Hematopoietic multipotent progenitor cell treated with erythropoietin and hydrocortisone succinate and interleukin-3 and kit ligand, for 8 days (in vitro differentiated cells): ENCODE measurements at places on chromosomes 2 and 18.

- DNase-seq: no peak
These were observed 203.7 kb upstream of the ITGA4 start for GRCh38 chr2:181253438-181253837.

- peak; percentile 14 for DNase-seq
These were observed 50.7 kb upstream of the RNU4ATAC start for GRCh38 chr2:121479882-121480522.

DNA sequence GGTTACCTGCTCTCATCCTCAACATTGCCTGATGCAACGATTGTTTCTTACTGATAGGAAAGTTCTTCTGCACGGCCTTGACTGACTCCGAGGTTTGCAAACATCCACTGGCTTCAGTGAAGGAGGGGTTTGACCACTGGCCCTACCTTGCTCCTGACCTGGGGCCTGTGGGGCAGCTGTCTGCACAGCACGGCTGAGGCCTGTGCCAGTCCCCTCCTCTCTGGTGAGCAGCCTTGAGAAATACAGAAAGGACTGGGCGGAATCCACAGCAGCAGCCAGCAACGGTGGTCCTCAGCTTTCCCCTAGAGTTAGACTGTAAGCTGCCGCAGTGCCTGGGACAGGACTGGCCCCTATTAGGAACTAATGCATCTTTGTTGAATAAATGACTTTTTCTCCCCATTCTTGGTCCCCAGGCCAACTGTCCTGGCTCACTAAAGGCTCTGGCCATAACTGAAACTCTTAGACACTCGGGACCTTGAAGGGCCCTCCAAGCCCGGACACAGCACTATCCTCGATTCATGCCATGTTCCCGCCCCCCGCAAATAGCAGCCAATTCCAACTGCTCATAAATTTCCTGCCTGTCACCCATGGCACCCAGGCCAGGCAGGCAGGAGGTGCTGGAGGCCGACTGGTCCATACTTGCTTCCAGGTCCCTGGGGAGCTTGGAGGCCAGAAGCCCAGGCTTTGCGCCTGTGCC lies 26.7 kb downstream of the ATOH8 start:
- DNase-seq: no peak

- DNase-seq: no peak
These were observed 93.8 kb downstream of the DTNA start for GRCh38 chr18:34803877-34804400.

DNA sequence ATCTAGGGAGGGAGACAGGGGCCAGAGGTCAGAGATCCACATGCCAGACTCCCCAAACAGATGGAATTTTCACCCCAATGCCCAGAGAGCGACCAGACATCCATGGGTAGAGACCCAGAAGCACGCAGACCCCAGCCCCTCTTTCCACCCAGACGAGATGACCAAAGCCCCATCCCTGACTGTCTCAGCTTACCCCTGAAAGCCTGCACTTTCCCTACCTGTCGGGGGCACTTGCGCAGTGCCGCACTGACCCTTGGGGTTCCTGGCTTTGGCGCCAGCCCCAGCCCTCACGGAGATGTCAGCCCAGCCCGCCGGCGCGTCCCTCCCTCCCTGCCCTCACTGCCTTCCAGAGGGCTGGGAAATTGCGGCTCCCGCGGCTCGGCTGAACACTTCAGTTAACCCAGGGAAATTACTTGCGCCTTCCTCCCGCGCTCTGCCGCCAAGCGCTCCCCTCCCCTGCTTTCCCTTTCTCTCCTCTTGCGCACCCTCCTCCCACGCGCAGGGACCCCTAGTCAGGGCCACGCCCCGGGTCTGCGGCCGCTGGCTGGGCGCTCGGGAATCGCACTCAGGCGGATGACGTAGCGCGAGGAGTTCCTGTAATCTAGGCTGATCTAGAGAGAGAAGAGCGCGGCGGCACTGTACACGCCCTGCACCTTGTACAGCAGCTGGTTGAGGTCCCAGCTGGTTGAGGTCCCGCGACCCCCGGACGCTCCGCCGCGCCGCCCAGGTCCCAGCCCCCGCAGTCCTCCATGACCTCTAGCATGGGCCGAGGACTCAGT lies 12.0 kb downstream of the ALPG start:
- no peak for DNase-seq

DNA sequence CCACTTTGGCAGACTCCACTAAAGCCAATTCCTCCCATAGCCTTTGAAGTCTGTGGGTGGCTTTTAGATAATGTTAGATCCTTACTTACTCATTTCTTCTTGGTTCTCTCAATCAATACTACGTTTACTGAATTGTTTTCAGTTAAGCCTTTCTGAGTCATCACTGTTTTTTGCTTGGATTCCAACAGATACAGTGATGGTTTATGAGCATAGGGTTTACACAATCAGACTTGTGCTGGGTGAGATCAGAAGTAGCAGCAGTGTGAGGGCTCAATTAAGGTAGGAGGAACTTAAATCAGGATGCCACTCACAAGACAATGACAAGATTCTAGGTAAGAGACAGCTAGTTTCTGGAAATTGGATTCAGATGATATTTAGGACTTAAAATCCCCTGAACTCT lies 297.7 kb upstream of the DOK6 start:
- DNase-seq: no peak

GRCh38 chr2:197293252-197294007 lies 17.1 kb downstream of the ANKRD44 start:
- peak; percentile 50 for DNase-seq

GRCh38 chr2:46024146-46024779 lies 272.9 kb upstream of the EPAS1 start:
- DNase-seq: no peak

GRCh38 chr2:165295643-165296042 lies 56.4 kb downstream of the SCN2A start:
- no peak for DNase-seq

GRCh38 chr2:205865905-205866441 lies 183.7 kb downstream of the NRP2 start:
- no peak for DNase-seq

- DNase-seq: no peak
These were observed 9.3 kb upstream of the ESPNL start for GRCh38 chr2:238090887-238091286.

DNA sequence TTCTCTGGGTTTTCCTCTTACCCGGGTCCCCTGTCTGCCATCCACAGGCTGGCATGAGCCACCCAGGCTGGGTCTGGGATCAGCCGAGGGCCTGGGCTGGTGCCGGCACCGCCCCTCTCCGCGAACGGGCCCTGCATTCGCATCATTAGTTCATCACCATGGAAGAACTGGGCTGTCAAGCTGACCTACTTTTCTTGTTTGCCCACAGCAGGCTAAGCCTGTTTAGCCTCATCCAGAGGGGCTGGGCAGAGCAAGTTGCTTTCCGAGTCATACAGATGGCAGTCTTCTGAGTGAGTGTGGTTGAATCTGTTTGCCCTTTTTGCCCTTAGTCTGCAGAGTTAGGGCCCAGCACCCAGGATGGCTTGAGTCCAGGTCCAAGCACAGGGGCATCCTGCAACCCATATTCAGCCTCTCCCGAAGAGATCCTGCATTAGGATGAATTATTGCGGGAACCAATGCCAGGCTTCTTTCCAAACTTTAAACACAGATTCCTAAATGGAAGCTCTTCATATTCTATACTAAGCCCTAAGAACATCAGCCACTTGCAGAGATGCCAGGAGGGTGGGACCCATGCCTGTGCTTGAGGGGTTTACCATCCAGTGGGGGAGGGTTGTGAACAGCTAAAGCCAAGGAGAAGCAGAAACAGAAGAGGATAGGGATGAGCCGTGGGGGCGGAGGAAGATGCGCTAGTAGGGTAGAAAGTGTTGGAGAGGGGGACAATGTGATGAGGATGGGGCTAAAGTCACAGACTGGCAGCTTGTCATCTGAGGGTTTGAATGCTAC lies 68.0 kb downstream of the NPAS2 start:
- no peak for DNase-seq

GRCh38 chr2:239066597-239066996 lies 218.7 kb downstream of the TWIST2 start:
- DNase-seq: no peak

- DNase-seq: no peak
These were observed 600.7 kb upstream of the ID2 start for GRCh38 chr2:8081130-8081529.

DNA sequence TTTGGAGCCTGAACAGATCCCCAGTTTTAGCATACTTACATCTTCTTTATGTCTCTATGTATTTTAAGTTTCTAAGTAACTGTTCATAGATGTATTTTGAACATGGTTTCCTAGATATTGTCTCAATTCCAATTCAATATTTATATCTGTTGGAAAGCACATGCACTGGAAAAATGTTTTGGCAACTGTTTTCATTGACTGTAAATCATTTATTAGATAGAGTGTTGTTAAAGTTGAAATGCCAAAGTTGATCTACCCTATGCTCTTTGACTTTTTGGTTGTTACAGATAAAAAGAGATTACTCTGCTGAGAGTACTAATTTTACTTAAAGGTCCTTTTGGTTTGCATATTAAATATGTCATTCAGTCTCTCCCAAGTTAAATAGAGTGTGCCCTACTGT lies 345.0 kb upstream of the NRP2 start:
- no peak for DNase-seq

GRCh38 chr2:10901160-10901939 lies 10.4 kb upstream of the KCNF1 start:
- no peak for DNase-seq

DNA sequence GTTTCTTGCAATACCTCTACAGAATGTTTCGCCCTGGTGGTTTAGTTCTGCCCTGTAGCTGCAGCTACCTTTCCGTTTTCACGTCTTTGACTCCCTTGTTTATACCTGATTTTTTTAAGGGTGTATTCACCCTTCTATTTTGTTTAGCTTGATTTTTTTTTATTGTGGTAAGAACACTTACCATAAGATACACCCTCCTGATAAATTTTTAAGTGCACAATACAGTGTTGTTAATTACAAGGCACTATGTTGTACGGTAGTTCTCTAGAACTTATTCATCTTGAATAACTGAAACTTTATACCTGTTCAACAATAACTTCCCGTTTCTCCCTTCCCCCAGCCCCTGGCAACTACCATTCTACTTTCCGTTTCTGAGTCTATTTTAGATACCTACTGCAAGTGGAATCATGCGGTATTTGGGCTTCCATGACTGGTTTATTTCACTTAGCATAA lies 48.9 kb upstream of the NABP1 start:
- DNase-seq: no peak

DNA sequence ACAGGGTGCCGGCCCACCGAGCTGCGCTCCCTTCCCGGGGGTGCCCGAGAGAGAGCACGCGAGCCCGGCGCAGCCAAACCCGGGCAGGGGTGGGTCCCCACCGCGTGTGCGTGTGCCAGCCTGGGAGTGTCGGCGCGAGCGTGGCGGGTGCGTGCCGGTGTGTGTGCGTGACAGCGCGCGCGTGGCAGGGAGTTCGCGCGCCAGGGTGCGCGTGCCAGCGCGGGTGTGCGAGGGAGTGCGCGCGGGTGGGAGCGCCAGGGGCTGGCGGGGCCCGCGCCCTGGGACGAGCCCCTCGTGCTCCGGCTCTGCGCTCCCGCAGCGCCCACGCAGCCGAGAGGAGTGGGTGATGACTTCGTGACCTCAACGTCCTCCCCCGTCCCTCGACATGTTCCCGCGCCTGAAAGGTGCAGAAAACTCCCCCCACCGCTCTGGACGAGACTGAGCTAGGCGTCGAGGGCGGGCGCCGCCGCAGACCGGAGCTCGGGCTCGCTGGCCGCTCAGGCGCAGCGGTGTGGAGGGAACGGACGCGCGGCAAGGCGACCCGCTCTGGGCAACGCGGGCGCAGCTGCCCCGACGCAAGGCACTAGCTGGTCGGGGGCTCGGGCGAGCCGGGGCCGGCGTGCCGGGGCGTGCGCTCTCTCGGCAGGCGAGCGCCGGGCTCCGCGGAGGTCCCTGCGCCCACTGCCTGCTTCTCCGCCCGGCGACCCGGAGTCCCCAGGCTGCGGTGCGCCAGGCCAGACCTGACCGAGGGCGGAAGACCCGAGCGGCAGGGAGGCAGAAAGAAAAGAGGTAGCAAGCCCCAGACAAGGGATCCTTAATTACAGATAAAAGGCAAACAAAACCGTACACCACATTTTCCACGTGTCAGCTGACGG lies 582.8 kb downstream of the ZEB2 start:
- DNase-seq: peak; percentile 27

GRCh38 chr18:79911344-79912270 lies 39.8 kb downstream of the SLC66A2 start:
- DNase-seq: no peak

GRCh38 chr2:72781480-72781879 lies 44.4 kb downstream of the EXOC6B start:
- DNase-seq: no peak

GRCh38 chr2:620004-620403 lies 57.2 kb downstream of the TMEM18 start:
- no peak for DNase-seq

GRCh38 chr2:177909962-177910361 lies 162.6 kb downstream of the PDE11A start:
- no peak for DNase-seq

GRCh38 chr2:182259629-182260150 lies 167.1 kb downstream of the PDE1A start:
- no peak for DNase-seq

- no peak for DNase-seq
These were observed 370.3 kb upstream of the LINC00305 start for GRCh38 chr18:64519201-64519600.

DNA sequence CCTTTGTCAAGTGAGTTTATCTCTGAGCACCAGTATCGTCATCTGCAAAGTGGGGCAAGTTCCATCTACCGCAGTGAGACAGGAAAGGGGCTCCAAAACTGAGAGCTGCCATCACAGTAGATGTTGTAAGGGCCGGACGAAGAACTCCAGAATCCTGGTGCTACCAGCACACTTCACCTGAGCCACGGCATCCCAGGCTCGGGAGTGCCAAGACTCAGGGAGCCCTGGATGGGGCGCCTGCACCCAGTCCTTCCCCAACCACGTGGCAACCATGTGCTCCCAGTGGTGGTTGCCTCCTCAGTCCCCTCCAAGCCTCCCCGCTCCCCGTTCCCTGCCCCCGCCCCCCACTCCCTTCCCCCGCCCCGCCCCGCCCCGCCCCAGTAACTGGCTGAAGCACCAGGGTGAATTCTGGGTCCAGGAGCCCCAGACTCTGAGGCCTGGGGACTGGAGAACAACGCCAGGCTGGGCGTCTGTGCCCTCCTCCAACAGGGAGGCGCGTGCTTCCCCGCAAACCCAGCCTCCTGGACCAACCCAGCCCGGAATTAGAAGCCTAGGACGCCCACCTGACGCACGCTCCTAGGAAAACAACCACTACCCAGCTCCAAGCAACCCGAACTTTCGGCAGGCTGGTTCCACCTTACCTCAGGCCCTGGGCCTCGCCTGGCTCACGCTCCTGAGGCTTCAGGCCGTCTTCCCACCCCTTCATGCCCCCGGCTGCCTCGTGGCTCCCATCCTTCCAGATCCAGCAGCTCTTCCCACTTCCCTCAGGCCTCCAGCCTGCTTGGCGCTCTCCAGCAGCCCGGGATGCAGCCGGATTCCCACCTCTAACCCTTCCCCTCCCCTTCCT lies 67.6 kb downstream of the LAMA3 start:
- DNase-seq: no peak

GRCh38 chr2:59779571-59779970 lies 773.9 kb downstream of the BCL11A start:
- DNase-seq: no peak
